Body of pancreas (tissue), 4 donors: ENCODE measurements at places on chromosomes 1 and 21. TPM values are rescaled to one million over a fixed set of nuclear protein-coding genes. Genes with fewer than 3 reads are reported as not detected.

DNA sequence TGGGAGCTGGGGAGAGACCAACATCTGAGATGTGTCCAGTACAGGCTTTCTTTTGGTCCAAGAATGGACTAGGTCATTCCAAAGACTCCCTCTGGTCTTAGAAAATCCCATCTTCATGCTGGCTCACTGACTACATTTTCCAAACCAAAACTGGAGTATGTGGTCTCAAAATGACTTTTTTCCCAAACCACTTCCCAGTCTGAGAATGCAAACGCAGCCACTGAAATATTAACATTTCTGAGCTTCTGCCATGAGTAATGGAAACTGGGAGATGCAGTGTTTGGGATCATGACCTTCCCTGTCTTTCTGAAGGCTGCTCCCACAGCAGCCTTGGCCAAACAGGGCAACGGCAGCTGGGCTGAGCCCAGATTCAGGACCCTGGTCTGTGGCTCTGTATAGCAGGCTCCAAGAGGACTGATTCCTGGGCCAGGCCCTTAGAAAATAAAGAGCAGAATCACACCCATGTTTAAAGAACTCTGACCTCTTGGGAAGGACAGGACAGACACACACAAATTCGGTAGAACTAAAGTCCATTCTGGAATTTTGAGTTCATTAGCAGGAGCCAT, 62.1 kb upstream of the CNTN2 start:
- no peak overlapping the region for H3K4me3 ChIP-seq
- H3K4me1 ChIP-seq, result no peaks in the 10 kb centered on the region
- DNase-seq, result no peak
- H3K27me3 ChIP-seq, result no peaks in the 10 kb centered on the region
- H3K36me3 ChIP-seq, result no peaks in the 10 kb centered on the region

Gene ANKRD65
- total RNA-seq, result 15.5 TPM

DNA sequence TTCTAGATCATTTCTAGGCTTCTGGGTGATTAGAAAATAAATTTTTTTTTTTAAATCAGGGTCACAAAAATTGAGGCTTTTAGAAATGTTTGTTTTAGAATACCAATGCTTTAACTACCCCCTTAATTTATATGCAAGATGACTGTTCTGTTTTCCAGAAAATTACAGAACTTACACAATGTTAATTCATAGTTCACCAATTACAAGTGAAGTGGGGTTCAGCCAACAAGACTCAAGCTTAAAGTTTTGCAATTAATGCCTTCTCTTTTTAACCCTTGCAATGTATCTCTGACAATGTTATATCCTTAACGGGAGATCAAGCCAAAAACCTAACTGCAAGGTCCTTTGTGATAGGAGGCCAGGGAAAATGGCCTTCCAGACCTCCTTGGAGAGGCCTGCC, 5.6 kb downstream of the PRELP start:
- H3K4me3 ChIP-seq, result no peak overlapping the region
- no peaks in the 10 kb centered on the region for H3K36me3 ChIP-seq
- H3K27me3 ChIP-seq, result no peaks in the 10 kb centered on the region
- no peak overlapping the region for H3K27ac ChIP-seq

GRCh38 chr1:79497193-79497773, 490.8 kb upstream of the ADGRL4 start:
- no peak overlapping the region for H3K27ac ChIP-seq
- no peaks in the 10 kb centered on the region for H3K27me3 ChIP-seq
- peak; percentile 16 for DNase-seq

DNA sequence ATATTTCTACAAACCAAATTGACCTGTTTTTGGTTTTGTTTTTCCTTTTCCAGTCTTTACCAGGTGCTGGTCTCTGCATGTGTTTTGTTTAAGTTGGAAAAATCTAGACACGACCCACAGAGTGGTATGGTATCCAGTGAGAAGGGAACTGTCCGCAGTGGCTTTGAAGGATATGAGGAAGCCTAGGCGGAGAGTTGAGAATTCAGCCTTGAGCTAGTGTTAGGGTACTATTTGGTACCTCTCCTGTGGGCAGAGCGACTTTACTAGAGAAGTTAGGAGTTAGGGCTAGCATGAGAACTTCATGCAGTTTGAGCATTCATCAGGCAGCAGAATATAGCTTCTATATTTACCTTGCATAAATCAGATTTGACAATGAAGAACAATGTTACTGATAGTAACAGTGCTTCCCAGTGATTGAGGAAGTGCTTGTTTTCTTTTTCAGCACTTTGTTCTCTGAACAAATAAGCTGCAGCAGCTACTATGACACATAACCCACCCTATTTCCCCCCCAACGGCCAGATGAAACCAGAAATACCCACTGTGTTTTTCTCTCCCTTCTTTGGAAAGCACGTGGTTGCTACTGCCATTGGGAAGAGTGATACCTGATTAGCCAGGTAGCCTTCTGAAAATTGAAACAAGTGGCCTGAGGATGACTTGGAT, 19.0 kb downstream of the MRPS6 start:
- DNase-seq, result no peak
- no peaks in the 10 kb centered on the region for H3K36me3 ChIP-seq
- H3K27ac ChIP-seq, result no peak overlapping the region
- H3K4me1 ChIP-seq, result peaks cover 14% of the 10 kb centered on the region
- H3K4me3 ChIP-seq, result no peak overlapping the region

DNA sequence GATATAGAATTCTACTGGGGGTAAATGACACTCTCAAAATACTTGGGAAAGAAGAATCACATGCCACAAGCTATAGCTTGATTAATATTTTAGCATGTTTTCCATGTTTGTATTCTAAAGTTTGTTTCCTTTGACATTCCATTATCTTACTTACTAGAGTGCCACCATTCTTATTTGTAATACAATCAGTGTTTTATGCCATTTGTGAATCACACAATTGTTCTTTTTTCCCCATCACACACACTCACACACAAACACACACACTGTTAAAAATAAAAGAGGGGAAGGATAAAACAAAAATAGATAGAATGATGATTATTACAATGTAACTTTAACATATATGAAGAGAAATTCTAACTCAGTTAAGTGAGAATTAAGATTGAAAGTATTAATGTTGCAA, 16.0 kb upstream of the TEKT2 start:
- no peaks in the 10 kb centered on the region for H3K27me3 ChIP-seq
- no peak overlapping the region for H3K27ac ChIP-seq
- no peaks in the 10 kb centered on the region for H3K4me1 ChIP-seq
- H3K4me3 ChIP-seq, result no peak overlapping the region
- no peak for DNase-seq

GRCh38 chr1:242240077-242240476, 241.2 kb upstream of the MAP1LC3C start:
- H3K4me1 ChIP-seq, result no peaks in the 10 kb centered on the region
- H3K4me3 ChIP-seq, result no peak overlapping the region
- H3K27ac ChIP-seq, result no peak overlapping the region
- peak; percentile 41 for DNase-seq

DNA sequence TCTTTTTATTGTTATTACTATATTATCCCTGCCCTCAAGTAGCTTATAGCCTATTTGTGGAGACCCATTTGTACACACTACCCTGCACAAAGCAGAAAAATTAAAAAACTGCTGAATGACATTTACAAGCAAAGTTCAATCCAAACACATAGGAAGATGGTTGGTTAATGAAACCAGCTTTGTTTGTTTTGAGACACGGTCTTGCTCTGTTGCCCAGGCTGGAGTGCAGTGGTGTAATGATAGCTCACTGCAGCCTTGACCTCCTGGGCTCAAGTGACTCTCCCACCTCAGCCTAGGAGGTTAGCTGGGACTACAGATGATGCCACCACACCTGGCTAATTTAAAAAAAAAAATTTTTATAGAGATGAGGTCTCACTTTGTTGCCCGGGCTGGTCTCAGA, 31.6 kb downstream of the TGFB2 start:
- H3K4me3 ChIP-seq, result no peak overlapping the region
- no peak overlapping the region for H3K27ac ChIP-seq
- H3K4me1 ChIP-seq, result peaks cover 34% of the 10 kb centered on the region
- no peaks in the 10 kb centered on the region for H3K27me3 ChIP-seq
- no peak for DNase-seq

GRCh38 chr1:203380420-203381150, 29.7 kb upstream of the FMOD start:
- H3K4me3 ChIP-seq, result no peak overlapping the region
- no peak for DNase-seq
- H3K4me1 ChIP-seq, result no peaks in the 10 kb centered on the region

Gene CELA3A
- total RNA-seq, result 37,316 TPM

GRCh38 chr1:177256153-177257075, 85.7 kb downstream of the BRINP2 start:
- H3K27me3 ChIP-seq, result no peaks in the 10 kb centered on the region
- H3K4me1 ChIP-seq, result peaks cover 7% of the 10 kb centered on the region
- H3K4me3 ChIP-seq, result no peak overlapping the region
- H3K36me3 ChIP-seq, result no peaks in the 10 kb centered on the region
- no peak overlapping the region for H3K27ac ChIP-seq

GRCh38 chr1:228500143-228500734, 13.1 kb downstream of the RNF187 start:
- H3K4me1 ChIP-seq, result peaks cover 5% of the 10 kb centered on the region
- no peak overlapping the region for H3K4me3 ChIP-seq
- no peak overlapping the region for H3K27ac ChIP-seq
- no peaks in the 10 kb centered on the region for H3K27me3 ChIP-seq
- no peaks in the 10 kb centered on the region for H3K36me3 ChIP-seq

Gene JTB
- total RNA-seq, result 177 TPM

DNA sequence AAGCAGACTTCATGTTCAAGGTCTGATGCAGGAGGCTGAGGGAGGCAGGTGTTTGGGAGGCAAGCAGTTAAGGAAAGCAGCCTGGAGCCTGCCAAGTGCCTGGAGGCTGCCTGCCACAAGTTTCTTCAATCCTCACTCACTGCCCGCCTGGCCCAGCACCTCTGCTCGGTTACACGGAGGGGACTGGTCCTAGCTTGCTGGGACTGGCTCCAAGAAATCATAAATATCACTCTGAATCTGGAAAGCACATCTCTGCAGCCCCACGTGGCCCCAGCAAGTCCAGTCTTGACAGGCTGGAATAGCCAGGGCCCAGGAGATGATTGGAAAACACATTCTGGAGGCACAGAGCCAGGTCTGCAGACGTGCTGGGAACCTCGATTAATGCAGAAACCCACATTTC, 83.9 kb downstream of the BCAR3 start:
- no peak overlapping the region for H3K4me3 ChIP-seq
- no peak overlapping the region for H3K27ac ChIP-seq
- H3K36me3 ChIP-seq, result no peaks in the 10 kb centered on the region
- no peak for DNase-seq
- H3K27me3 ChIP-seq, result no peaks in the 10 kb centered on the region

Gene HPCAL4
- 0.66 TPM for total RNA-seq

DNA sequence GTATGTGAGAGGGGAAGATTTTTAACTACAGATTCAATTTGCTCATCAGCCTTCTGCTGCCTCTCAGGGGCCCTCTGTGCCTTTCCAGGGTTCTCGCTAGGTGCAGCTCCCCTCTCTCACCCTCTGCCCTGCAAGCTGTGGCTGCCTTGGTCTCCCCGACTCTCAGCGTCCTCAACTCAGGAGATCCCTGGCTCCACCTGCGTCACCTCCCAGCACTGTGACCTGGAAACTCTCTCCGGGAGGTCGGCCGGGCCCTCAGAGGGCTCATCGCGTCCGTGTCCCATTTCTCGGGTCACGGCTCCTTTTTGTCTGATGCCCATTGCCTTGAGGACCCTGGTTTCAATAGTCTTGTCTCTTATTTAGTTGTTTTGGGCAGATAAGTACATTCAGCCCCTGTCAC, 63.5 kb upstream of the ADARB1 start:
- no peaks in the 10 kb centered on the region for H3K27me3 ChIP-seq
- peaks cover 7% of the 10 kb centered on the region for H3K4me1 ChIP-seq
- no peak for DNase-seq

Gene FBXO42
- 33.6 TPM for total RNA-seq

DNA sequence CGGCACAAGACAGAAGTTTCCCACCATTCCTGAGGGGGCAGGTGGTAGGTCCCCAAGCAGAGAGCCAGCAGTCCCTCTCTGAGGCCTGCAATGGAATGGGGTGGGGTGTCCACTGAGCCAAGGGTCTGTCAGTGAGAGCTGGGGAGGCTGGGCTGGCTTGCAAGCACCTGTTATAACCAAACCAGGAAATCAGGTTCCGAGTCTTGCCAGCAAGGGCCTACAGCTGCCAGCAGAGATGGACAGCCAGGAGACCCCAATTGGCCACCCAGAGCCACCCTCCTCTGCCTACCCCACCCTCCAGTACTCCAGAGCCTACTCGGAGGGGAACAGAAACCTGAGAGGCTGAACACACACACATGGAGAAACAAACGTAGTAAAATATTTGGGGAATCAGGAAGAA, 32.2 kb downstream of the PSEN2 start:
- no peak overlapping the region for H3K27ac ChIP-seq
- no peak overlapping the region for H3K4me3 ChIP-seq
- no peaks in the 10 kb centered on the region for H3K27me3 ChIP-seq

DNA sequence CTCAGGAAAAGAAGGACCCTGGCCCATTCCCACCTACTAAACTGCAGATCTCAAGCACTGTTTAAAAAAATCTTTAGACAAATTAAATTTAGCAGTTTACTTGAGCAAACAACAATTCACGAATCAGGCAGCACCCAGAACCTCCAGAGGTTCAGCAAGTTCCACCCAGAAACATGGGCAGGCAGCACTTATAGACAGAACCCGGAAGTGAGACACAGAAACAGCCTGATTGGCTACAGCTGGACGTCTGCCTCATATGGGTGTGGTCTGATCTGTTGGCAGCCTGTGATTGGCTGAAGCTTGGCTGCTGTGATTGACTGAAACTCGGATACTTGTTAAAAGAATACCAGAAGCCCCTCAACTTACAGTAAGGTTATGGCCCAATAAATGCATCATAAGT, 34.7 kb upstream of the COL6A2 start:
- no peak overlapping the region for H3K4me3 ChIP-seq
- no peak for DNase-seq
- no peaks in the 10 kb centered on the region for H3K27me3 ChIP-seq
- no peak overlapping the region for H3K27ac ChIP-seq

- H3K36me3 ChIP-seq, result no peaks in the 10 kb centered on the region
- no peak overlapping the region for H3K4me3 ChIP-seq
- H3K27ac ChIP-seq, result no peak overlapping the region
Observed at GRCh38 chr21:38567335-38567969, 69.2 kb upstream of the ERG start.

GRCh38 chr1:54989968-54990810, 8.5 kb upstream of the BSND start:
- H3K27me3 ChIP-seq, result no peaks in the 10 kb centered on the region
- H3K27ac ChIP-seq, result no peak overlapping the region
- no peaks in the 10 kb centered on the region for H3K36me3 ChIP-seq
- no peak overlapping the region for H3K4me3 ChIP-seq

GRCh38 chr1:27137544-27138075, 17.3 kb downstream of the SLC9A1 start:
- H3K36me3 ChIP-seq, result no peaks in the 10 kb centered on the region
- H3K27me3 ChIP-seq, result no peaks in the 10 kb centered on the region
- H3K4me1 ChIP-seq, result peaks cover 16% of the 10 kb centered on the region
- no peak overlapping the region for H3K27ac ChIP-seq

DNA sequence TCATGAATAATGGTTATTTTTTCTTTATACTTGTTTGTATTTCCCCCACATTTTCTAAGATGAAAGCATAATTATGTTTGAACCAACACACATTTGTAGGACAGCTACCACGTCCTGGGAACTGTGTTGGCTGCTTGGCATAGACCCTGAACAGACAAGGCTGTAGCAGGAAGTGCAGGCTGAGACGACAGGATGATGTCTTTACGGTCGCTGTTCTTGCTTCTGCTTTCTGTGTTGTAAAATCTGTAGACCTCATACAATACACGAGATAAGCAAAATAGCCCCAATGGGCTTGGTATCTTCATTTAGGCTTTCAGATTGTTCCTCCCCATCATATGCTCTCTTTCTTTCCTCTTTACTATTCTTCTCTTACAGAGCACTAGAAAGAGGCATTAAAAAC, 23.3 kb upstream of the OTUD3 start:
- no peak overlapping the region for H3K27ac ChIP-seq
- no peak overlapping the region for H3K4me3 ChIP-seq
- no peaks in the 10 kb centered on the region for H3K36me3 ChIP-seq
- H3K4me1 ChIP-seq, result no peaks in the 10 kb centered on the region
- DNase-seq, result no peak
